ENCODE measurements at places on chromosomes 7 and 10.

GRCh38 chr10:131697476-131698128, 203.2 kb upstream of the PPP2R2D start:
- no peak for DNase-seq

DNA sequence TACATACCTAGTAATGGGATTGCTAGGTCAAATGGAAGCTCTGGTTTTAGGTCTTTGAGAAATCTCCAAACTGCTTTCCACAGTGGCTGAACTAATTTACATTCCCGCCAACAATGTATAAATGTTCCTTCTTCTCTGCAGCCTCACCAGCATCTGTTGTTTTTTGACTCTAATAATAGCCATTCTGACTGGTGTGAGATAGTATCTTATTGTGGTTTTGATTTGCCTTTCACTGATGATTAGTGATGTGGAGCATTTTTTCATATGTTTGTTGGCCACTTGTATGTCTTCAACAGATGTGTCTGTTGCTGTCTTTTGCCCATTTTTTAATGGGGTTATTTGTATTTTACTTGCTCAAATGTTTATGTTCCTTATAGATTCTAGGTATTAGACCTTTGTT, 675.5 kb downstream of the SUGCT start:
- DNase-seq = no peak

DNA sequence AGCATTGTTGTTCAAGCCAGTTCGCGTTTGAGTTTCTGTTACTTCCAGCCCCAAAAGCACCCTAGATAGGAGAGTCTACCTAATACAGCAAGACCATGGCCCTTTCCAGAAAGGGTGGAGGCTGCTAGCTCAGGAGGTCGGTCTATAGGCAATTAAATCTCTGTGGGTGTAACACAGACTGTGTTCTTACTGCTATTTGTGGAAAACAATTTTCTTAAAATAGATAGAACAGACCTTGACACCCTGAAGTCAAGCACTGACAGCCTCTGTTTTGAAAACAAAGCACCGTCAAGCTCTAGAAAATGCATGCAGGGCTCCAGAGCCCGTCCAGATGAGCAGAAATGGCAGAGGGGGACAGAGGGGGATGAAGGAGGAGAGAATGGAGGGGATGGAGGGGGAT, 156.6 kb downstream of the PRKAG2 start:
- no peak for DNase-seq

DNA sequence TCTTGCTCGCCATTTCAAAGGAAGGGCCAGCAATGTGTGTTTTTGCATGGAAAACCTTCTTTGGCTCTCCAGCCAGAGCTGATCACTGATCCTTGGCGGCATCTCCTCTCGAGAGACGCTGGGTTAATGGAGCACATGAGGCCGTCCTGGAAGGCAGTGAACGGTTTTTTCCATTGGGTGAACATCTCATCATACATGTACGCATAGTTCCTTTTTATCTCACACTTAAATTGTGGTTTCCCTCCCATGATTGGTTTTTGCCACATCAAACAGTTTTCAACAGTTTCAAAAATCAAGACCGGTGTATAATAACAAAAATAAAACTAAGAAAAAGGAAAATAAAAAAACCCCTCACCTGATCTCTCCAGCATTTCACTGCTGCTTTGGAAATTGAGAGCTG, 276.4 kb downstream of the TCF7L2 start:
- no peak for DNase-seq

DNA sequence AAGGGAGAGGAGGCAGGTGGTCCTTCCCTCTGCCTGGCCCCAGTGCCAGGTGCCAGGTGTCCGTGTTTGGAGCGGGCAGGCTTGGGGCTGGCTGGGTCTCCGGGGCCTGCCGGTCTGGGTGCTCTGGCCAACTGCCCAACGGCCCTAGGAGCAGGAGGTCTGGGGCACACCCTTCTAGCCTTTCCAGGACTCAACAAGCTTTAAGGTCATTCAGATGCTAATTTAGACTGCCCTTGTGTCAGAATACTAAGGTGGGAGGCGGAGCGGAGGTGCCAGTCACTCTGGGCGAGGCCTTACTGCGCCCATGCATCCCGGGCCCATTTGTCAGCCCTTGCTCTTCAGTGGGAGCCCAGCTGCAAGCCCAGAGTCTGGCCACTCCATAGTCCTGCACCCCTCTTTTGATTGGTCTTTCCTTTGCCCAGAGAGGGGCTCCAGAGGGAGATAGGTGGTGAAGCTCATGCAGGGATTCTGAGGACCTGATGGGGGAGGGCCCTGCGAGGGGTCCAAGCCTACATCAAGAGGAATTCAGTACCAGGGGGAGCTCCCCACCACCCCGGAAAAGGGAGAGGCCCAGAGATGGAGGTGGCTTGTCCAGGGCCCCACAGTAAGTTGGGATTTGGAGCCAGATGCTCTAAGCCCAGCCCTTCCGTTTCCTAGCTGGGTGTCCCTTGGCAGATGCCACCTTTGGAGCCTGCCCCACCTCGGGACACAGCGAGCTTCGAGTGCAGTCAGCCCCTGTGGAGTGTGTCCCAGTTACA, 1.3 kb downstream of the PGAM2 start:
- no peak for DNase-seq

GRCh38 chr10:114188001-114188400, 8.8 kb downstream of the TDRD1 start:
- no peak for DNase-seq

- DNase-seq = no peak
These were observed 72.5 kb upstream of the CTBP2 start for GRCh38 chr10:125232841-125233240.

GRCh38 chr10:26508016-26508415, 69.9 kb downstream of the APBB1IP start:
- DNase-seq = no peak

DNA sequence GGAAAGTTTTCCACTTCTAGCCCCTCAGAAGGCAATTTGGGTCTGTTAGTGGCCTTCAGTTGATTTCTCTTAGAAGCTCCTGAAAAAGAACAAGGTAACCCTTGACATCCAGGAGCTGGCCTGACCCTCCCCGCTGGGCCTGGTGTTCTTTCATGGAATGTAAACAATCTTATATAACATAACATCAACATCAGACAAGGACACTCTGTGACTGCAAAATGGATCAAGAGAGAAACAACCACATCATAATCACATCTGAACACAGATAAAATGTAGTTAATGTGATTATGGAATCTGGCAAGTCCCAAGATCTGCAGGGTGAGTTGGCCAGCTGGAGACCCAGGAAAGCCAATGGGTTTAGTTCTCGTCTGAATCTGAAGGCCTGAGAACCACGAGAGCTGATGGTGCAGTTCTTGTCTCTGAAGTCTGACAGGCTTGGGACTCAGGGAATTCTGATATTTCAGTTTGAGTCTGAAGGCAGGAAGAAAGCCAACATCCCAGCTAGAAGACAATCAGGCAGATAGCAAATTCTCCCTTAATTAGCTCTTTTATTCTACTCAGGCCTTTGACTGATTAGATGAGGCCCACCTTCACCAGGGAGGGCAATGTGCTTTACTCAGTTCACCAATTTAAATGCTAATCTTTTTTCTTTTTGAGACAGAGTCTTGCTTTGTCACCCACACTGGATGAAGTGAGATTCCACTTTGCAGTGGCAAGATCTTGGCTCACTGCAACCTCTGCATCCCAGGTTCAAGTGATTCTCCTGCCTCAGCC, 91.4 kb upstream of the NAMPT start:
- DNase-seq = no peak

- DNase-seq = no peak
These were observed 592.7 kb downstream of the NXPH1 start for GRCh38 chr7:9026121-9026520.

DNA sequence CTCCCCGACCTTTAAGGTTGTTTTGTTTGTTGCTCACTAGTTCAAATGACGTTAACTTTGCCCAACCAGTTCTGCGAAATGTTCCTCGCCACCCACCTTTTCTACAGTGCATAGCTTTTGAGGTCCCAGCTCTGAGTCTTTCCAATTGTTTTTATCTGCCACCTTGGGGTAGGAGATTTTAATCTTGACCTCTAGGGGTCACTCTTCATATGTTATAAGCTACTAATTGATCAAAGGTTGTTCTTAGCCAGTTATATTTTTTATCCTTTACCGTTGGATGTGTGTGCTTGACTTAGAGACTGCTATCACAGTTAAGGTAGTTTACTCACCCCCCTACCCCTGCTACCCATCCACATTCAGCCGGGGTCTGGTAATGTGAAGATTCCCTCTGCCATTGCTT, 372.4 kb downstream of the SUGCT start:
- no peak for DNase-seq

GRCh38 chr7:90736316-90736715, 140.2 kb downstream of the CDK14 start:
- no peak for DNase-seq

DNA sequence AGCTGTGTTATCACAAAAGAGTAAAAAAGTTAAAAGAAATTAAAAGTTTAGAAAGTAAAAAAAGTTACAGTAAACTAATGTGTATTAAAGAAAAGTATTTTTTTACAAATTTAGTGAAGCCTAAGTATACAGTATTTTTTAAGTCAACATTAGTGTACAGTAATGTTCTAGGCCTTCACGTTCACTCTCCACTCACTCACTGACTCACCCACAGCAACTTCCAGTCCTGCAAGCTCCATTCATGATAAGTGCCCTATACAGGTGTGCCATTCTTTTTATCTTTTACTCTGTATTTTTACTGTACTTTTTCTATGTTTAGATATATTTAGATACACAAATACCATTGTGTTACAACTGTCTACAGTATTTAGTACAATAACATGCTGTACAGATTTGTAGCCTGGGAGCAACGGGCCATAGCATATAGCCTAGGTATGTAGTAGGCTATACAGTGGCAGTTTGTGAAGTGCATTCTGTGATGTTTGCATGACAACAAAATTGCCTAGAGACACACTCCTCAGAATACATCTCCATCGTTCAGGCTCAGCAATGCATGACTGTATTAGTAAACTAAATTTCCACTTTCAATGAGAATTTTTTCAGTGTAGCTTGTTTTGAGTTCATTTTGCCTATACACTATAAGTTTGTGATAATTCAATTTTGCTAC, 539.9 kb upstream of the C7orf33 start:
- DNase-seq = no peak

GRCh38 chr10:33129141-33129995, 171.3 kb upstream of the ITGB1 start:
- no peak for DNase-seq

DNA sequence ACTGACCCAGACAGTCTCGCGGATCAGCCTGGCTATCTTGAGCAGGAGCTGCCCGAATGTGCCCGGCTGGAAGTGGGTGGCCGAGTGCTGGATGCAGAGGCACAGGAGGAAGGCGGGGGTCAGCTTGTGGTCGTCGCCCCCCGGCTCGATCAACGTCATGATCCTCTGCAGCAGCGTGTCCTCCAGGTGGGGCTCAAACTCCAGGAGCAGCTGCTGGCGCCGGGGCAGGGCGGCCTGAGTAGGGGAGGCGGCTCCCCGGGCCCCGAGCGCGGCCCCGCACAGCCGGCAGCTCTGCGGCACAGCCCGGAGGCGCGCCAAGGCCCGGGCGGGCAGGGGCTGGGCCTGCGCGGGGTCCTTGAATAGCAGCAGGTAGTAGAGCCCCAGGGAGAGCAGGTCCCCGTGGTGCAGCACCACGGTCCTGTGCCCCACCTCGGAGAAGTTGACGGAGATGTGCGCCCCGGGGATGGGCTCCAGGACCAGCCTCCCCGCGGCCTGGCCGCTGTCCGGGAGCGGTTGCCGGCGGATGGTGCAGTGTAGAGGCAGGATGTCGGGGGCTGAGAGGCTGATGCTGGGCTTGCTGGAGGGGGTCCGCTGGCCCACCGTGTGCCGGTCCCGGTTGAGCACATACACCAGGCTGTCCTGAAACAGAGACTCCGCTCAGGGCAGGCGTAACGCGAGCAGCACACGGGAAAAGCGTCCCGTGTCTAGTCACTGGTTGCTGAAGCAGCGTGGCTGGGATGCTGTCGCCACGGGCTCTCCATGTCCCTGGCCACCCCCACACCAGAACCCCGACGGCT, 27.0 kb downstream of the PAPOLB start:
- no peak for DNase-seq

- no peak for DNase-seq
These were observed 11.0 kb upstream of the AHCYL2 start for GRCh38 chr7:129213828-129214227.

- DNase-seq = no peak
These were observed 12.1 kb downstream of the GIMAP6 start for GRCh38 chr7:150620061-150620460.

- no peak for DNase-seq
These were observed 198.2 kb downstream of the TCF7L2 start for GRCh38 chr10:113148071-113148825.

DNA sequence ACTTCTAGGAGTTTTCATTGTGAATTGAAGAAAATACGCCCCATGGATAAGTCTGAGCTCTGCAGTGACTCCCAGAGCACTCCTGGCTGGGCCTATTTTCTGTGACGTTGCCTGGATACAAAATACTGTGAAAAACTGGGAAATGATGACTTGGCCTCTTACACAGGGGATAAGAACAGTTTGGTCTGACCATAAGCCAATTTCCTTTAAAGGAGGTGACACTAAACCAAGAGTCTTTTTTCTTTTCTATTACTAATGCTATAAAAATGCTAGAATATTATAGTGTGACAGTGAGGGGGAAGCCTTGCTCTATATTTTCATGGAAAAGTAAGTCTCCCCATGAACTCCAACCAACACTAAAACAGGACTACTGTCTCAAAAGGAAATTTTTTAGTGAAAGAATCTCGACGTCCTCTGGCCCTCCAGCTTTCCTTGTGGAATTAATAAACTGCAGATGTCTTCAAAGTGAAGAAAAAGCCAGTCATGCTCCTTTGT, 45.5 kb downstream of the MYOF start:
- no peak for DNase-seq

DNA sequence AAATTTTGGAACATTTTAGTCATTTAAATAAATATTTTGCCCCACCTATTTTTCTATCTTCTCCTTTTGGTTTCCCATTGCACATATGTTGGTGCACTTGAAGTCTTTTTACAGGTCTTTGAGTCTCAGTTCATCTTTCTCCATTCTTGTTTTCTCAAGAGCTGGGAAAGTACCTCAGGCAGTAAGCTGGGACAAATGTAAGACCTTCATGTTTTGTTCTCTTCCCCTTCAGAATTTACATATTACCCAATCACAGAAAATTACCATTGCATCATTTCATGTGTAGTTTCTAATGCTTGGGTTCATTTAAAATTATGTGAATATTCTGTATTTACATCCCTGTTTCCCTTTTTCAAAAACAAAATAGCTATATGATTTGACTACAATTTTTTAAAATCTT, 1150.0 kb upstream of the POT1 start:
- DNase-seq = no peak

- no peak for DNase-seq
These were observed 6.6 kb downstream of the GCC1 start for GRCh38 chr7:127578711-127579275.

DNA sequence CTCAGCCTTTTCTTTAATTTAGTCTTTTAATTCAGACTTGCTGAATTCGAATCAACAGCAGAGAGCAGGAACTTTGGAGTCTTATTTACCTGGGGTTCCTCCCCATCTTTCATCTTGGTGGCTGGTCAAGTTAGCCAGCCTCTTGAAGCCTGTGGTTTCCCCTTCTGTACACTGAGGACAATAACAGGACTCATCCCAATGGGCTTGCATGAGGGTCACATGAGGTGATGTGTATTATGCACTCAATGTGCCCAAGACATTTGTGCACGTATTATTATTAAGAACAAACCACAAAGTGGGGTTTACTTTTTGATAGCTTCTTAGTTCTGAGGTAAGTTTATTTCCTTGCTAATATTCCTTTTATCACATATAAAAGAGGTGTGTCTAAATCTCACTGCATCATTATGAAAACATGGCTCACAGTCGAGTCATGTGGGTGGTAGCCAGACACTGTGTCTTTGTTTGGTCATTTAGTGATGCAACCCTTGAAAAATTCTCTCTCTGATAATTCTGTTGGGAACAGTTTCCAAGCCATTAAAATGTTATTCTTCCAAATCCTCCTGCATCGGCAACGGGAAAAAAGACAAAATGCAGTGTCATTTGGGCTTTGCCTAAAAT, 86.5 kb upstream of the GRB10 start:
- no peak for DNase-seq

GRCh38 chr7:45033931-45034290, 33.9 kb downstream of the CCM2 start:
- no peak for DNase-seq

Data from NCI-H774 (cell line).